Mammary epithelial cell (primary cell): ENCODE measurements at places on chromosomes 6 and 20. TPM values are rescaled to one million over a fixed set of nuclear protein-coding genes. Genes with fewer than 3 reads are reported as not detected.

GMDS gene
- 34.1 and 48.3 TPM in 2 replicates for total RNA-seq

DNAAF9 gene
- total RNA-seq = 23.7 TPM

HDGFL1 gene
- not detected in 2 replicates for total RNA-seq

CLDN20 gene
- not detected for total RNA-seq

PSORS1C2 gene
- not detected for total RNA-seq

RIOK1 gene
- 13.0 TPM for total RNA-seq

C6orf15 gene
- total RNA-seq = not detected in 2 replicates

SLC32A1 gene
- total RNA-seq = not detected

CYP39A1 gene
- 1.8 and 2.4 TPM in 2 replicates for total RNA-seq

GJA1 gene
- 104 and 114 TPM in 2 replicates for total RNA-seq

DZANK1 gene
- 2.7 TPM for total RNA-seq

FOXF2 gene
- not detected for total RNA-seq

PGC gene
- not detected in 2 replicates for total RNA-seq

BMP7 gene
- not detected in 2 replicates for total RNA-seq

CFB gene
- 1.7 TPM for total RNA-seq
